Stimulated activated CD8-positive, alpha-beta memory T cell treated with anti-CD3 and anti-CD28 coated beads, Interleukin-15, amount 100 ng/mL, for 1 hour (primary cell): ENCODE measurements at places on chromosomes 12 and 14.

DNA sequence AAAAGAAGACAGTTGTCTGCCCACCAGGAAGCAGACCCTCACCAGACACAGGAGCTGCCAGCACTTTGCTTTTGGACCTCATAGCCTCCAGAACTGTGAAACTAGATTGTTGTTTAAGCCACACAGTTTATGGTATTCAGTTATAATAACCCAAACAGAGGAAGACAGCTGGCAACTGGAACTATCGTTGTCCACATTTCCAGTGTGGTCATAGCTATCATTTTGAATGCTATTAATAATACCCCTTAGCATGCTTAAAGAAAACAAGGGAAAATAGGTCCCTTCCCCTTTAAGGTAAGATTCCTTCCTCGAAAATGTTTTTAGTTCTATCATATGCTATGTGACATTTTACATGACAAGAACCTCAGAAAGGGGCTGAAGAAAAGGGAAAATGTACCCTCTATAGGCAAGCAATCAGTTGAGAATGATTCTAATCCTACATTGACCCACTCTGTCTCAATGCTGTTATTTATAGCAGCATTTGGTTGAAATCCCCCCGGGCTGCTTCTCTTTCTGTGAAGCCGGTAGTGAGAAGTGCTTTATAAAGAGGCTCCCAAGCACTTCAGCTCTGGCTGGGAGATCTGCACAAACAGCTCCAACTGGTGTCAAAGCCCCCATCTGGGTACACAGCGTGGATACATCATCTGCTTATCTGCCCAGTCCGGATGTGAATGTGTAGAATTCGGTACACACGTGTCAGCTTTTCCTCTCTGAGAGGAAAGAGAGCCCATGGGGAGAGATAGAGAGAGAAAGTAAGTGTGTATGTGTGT, 221.2 kb upstream of the FLRT2 start:
- no peak for DNase-seq

GRCh38 chr12:130988261-130988660, 34.6 kb downstream of the ADGRD1 start:
- no peak for DNase-seq

DNA sequence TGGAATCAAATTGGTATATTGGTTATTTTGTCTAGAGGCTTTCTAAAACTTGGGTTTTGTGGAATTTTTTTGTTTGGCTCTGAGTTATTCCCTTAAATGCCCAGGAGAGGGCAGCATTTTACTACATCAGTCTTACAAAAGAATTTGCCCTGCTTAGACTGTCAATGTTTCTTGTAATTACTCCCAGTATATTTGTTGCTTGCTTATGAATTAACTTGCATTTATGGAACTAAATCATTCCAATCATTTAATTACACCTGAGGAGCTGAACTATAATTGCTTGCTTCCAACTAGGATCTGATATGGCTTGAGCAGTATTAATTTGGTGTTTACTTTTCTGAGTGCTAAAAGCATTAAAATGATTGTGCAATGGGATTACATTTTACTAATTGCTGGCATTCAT, 48.7 kb downstream of the MIPOL1 start:
- DNase-seq, result no peak

DNA sequence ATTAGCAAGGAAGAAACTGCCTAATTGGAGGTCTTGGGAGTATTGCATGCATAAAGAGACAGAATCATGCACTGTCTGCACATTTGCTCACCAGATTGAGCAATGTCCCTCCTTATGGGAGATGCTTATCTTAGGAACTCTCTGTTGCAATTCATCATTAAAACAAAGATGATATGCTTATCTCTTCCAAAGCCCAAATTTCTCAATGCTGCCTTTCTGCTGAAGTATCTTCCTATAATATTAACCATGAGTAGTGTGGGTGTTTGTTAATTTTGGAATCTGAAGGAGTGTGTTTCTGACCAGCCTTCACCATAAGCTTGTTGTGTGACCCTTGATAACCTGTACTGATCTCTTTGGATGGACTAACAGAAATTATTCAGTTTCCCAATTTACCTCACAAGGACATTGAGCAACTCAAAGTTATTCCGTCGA, 1257.6 kb upstream of the FLRT2 start:
- DNase-seq, result no peak

DNA sequence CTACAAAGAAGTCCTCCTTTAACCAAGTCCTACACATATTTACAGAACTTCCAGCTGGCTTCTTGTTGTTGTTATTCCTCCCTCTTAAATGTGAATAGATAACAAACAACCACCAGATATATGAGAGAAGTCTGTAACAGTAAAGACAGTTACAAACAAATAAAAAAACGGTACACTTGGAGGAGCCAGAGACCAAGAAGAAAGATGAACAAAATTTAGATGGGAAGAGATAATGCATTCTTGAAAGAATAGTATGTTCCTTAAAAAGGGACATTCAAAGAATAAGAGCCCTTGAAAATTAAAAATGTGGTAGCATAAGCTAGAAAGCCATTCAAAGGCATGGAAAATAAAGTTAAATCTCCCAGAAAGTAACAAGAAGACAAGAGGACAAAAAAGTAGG, 25.9 kb downstream of the SLCO1A2 start:
- DNase-seq, result no peak

DNA sequence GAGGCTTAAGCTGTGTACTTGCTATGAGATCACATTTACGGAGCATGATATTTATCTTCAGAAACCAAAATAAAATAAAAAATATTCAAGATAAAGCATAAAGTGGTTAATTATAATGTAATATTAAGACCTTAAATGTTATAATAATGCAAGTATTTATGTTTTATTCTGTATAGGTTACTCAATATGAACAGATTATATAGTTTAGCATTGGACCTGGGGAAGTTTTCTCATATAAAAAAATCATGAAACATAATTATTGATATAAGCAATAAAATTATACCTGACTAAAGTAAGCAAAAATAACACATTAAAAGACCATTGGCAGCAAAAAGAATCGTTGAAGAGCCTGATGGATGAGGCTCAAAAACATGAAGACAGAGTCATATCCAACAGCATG, 516.2 kb downstream of the SLC16A7 start:
- DNase-seq, result no peak

DNA sequence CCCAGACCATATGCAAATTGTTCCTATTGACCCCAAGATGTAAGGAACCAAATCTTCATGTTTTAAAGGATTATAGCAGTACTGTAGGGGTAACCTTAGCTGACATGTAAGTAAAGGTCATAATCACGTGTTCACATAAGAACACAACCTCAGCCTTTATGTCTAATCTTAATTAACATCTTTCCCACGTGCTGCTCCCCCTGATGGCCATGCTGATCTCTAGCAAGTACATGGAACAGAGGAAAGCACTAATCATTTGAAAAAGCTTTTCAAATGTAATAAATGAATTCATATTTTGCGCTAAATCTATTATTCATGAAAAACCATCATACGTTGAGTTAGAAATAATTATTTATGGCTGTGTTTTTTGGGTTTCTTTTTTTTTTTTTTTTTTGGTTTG, 30.5 kb upstream of the ITPR2 start:
- DNase-seq, result no peak

- no peak for DNase-seq
Observed at GRCh38 chr12:28938056-28938455, 211.0 kb upstream of the FAR2 start.

- no peak for DNase-seq
Observed at GRCh38 chr14:83017296-83017695, 1483.6 kb upstream of the SEL1L start.

DNA sequence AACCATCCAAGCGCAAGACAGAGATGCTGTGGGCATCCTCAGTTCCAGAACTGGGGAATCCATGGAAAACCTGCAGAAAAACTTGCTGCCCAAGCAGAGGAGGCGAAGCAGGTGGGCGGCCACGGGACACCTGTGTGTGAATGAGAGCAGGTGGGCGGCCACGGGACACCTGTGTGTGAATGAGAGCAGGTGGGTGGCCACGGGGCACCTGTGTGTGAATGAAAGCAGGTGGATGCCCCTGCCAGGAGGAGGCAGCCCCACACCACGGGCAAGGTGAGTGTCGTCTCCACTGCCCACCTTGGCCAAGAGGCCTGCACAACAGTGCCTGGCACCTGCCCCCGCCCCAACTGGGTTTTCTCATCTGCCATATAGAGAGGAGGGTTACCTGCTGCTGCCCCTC, 59.2 kb downstream of the GSC start:
- no peak for DNase-seq

GRCh38 chr12:85393606-85394005, 113.6 kb downstream of the ALX1 start:
- DNase-seq, result no peak

- DNase-seq, result no peak
Observed at GRCh38 chr12:89575374-89575773, 49.5 kb upstream of the POC1B start.

DNA sequence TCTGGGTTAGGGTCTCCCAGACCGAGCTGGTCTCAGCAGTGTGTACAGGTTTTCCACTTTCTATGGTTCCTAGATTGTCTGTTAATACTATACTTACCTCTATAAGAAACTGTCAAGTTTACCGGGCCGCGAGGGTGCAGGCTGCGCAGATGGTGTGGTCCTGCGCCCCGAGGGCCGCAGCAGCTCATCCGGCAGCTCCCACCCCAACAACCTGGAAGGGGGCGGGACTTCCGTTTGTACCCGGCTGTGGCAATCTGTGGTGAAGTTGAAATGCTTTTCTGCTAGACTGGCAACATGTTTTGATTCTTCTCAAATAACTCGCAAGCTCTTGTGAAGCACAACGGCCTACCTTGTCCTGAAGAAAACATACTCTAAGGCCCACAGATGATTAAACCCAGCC, at the start of gene CLEC9A:
CLEC9A (plus strand) TSS at position 237 of the 400 bp plus-strand sequence. CDS start 22,006 bp downstream, outside the sequence.
- no peak for DNase-seq

DNA sequence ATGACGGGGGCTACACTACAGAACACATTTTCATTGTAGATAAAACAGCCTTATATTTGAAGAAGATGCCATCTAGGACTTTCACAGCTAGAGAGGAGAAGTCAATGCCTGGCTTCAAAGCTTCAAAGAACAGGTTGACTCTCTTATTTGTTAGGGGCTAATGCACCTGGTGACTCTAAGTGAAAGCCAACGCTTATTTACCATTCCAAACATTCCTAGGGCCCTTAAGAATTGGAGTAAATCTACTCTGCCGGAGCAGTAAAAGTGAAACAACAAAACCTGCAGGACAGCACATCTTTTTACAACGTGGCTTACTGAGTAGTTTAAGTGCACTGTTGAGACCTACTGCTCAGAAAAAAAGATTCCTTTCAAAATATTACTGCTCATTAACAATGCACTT, 487.2 kb upstream of the SOX5 start:
- no peak for DNase-seq

DNA sequence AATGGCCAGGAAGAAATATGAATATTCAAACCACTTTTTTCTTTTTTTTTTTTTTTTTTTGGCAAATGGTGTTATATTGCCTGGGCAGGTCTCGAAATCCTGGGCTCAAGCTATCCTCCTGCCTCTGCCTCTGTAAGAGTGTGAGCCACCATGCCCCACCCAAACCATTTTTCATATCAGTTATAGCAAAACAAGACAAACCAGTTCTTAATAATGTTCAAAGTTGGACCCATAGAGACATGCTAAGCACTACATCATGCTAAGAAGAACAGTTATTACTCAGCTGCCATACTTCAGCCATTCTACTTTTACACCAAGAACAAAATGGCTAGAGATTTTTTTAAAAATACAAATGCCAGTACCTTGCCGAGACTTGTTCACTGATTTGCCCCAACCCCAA, 25.5 kb downstream of the EIF2S1 start:
- no peak for DNase-seq

DNA sequence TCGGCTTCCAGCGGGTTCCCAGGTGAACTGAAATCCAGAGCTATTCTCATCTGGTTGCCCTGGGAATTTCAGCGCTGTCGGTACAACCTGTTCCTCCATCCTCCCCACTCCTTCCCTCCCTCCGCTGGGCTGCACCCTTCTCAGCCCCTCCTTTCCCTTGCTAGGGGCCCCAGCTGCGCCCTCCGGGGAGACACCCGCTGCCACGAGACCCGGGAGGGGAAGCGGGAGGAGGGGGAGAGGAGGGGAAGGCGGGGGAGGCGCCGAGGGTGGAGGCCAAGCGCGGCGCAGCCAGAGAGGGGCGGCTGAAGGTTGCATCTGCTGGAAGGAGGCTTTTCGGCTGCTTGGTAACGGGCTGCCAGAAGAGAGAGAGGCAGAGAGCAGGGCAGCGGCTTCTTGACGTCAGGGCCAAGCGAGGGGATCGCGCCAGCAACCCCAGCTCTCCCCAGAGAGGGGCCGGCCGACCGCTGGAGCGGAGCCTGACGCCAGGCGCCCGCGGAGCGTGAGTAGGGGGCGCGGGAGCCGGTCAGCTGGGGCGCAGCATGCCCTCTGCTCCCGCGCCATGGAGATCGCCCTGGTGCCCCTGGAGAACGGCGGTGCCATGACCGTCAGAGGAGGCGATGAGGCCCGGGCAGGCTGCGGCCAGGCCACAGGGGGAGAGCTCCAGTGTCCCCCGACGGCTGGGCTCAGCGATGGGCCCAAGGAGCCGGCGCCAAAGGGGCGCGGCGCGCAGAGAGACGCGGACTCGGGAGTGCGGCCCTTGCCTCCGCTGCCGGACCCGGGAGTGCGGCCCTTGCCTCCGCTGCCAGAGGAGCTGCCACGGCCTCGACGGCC, at the start of gene KCNA5:
KCNA5 (plus strand) TSS at position 291 of the 831 bp plus-strand sequence; CDS start at position 560, 269 bp downstream.
- DNase-seq, result no peak

- no peak for DNase-seq
Observed at GRCh38 chr12:44972746-44973421, 78.0 kb downstream of the DBX2 start.

- DNase-seq, result no peak
Observed at GRCh38 chr14:105343194-105343593, 28.6 kb downstream of the PACS2 start.

- DNase-seq, result no peak
Observed at GRCh38 chr14:49880267-49881064, 12.4 kb upstream of the ARF6 start.

GRCh38 chr14:101078170-101078891, 174.8 kb upstream of the RTL1 start:
- no peak for DNase-seq

GRCh38 chr12:12408265-12408690, 51.4 kb downstream of the BORCS5 start:
- no peak for DNase-seq

GRCh38 chr12:12645485-12645884, 33.8 kb downstream of the CREBL2 start:
- DNase-seq, result no peak

DNA sequence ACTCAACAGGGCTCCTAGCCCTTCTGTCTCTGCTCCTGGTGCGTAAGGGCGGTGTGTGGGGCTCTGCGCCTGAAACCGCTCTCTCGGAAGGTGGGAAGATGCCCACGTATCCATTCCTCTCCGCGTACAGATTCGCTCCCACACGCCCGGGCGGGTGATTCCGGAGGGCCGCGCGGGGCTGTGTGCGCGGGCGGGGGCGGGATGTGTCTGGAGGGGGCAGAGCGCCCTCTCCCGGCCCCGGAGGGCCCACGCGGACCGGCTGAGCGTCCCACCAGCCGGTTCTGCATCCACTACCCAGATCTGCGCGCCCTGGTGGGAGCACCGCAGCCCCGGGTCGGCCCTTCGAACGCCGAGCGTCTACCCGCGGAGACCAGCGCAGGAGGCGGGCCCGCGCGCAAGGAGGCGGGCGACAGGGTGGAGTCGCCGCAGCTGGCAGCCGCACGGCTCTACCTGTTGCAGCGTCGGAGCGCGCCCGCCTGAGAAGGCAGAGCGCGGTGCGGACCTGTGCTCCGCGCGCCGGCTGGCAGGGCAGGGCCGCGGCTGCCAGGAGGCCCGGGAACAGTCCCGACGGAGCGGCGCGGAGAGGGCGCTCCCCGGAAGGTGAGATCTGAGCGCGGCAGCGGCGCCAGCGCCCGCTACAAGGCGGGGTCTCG, 1.4 kb upstream of the KCNK13 start:
- DNase-seq, result no peak

GRCh38 chr12:104454997-104455396, 1.8 kb upstream of the CHST11 start:
- DNase-seq, result no peak

- DNase-seq, result no peak
Observed at GRCh38 chr12:89370421-89370831, 18.1 kb upstream of the DUSP6 start.
